ENCODE measurements at places on chromosomes 13 and 19.
A peak's percentile ranks its signal among the peaks of the same experiment; 100 is the strongest.

DNA sequence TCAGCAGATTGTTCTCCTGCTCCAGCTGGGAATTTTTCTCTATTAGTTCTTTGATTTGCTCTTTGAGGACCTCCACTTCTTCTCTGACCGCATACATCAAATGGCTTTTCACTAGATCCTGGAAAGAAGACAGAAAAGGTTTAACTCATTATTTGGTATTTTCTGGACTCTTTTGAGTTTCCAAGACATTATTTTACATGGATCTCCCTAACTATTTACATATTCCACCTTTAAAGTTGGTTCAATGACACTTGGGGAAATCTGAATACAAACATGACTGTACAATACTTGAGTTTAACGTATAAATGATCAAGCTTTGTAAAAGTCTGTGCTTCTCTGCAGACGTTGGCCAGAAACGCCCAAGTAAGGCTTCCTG is 61.1 kb downstream of the SERP2 start:
- no peak for DNase-seq

- DNase-seq = no peak
Measured at GRCh38 chr13:69291292-69291906, 816.2 kb upstream of the ATXN8OS start.

DNA sequence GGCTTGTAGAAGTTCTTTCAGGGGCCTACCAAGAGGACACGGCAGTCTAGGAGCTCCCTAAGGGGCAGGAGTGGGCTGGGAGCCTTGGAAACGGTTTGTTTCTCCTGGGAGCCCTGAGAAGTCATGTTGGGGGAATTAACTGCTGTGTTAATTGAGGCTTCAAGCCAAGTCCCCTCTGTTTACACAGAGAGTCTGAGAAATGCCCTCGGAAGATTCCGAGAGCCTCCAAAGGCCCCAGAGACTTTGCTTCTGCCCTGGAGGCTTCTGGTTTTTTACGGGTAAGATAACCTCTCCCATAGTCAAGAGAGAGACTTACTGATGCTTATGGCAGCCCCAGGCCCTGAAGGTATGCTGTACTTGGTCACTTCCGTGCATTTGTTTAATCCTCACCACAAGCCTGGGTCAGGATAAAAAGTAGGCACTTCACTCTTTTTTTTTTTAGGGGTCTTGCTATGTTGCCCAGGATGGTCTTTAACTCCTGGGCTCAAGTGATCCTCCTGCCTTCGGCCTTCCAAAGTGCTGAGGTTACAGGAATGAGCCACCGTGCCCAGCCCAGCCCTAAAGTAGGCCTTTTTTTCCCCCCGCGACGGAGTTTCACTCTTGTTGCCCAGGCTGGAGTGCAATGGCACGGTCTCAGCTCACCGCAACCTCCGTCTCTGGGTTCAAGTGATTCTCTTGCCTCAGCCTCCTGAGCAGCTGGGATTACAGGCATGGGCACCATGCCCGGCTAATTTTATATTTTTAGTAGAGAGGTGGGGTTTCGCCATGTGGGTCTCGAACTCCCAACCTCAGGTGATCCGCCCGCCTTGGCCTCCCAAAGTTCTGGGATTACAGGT is 15.2 kb downstream of the IER2 start:
- DNase-seq = no peak

DNA sequence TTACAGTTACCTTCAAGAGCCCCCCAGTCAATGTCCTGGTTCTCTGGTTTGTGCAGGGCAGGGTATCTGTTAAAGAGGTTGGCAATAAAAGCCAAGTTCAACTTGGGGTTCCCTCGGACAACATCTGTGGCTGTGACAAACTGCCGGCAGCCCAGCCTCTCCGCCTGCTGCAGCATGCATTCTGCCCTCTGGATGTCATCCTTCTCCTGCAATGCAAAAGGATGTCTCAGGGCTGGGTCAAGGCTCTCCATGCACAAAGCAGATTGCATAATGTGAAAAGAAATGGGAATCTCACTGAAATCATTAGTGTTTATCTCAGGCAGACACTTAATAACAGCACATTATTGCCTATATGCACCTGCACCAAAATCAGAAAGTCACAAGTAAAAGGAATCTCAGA is 35.1 kb downstream of the LCP1 start:
- DNase-seq = peak; percentile 48

GRCh38 chr19:28168557-28168956 is 1044.4 kb downstream of the UQCRFS1 start:
- DNase-seq = no peak

- no peak for DNase-seq
Measured at GRCh38 chr13:41386211-41386610, 71.1 kb upstream of the RGCC start.

DNA sequence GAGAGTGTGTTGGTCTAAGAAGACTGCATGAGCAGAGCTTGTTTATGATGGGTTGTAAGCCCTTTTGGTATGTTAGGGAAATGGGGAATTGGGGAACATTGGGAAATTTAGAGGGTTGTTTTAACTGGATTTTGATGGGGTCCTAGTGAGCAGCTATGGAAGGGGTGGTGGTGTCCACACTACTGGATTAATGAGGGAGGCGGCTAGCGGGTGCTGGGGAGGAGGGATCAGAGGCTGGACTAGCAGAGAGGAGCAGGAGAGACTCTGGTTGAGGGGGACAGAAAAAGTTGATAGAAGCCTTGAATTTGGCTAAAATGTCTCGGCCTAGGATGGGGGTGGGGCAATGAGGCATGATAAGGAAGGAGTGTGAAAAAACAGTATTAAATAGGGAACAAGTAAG is 1369.1 kb downstream of the UQCRFS1 start:
- DNase-seq = no peak

DNA sequence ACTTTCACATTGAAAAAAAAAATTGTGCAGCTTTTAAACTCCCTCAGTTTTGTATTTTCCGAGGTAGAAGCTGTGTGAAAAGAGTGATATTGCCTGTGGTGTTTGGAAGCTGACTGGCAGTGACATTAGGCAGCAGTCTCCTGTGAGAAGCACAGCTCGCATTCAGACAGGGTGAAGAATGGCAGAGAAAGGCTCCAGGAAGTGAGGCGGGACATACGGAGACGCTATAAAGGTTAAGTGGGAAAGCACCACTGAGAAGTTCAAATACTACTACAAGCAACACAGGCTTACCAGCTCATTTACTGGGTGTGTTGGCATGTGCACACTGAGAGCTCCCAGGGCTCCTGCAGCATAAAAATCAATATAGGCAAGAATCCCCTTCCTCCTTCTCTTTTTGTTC is 88.4 kb downstream of the RXFP2 start:
- no peak for DNase-seq

DNA sequence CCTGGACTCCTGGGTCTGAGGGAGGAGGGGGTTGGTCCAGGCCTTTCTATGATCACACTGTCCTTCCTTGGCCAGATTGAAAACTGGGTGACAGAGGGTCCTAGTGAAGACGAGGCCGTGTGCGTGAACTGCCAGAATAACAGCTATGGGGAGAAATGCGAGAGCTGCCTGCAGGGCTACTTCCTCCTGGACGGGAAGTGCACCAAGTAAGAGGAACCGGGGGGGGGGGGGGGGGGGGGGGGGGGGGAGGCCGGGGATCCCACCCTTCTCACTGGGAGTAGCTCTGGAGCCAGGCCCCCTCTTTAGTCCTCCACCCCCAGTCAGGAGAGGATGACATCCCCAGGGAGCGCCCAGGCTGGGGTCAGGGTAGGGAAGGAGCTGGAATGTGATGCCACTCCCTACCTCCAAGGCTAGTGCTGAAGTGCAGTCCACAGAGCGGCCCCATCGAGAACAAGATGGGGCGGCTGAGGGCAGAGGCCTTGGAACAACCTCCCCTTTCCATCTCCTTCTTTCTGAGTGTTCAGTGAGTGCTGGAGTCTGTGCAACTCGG is 19.4 kb downstream of the CNFN start:
- DNase-seq = no peak

DNA sequence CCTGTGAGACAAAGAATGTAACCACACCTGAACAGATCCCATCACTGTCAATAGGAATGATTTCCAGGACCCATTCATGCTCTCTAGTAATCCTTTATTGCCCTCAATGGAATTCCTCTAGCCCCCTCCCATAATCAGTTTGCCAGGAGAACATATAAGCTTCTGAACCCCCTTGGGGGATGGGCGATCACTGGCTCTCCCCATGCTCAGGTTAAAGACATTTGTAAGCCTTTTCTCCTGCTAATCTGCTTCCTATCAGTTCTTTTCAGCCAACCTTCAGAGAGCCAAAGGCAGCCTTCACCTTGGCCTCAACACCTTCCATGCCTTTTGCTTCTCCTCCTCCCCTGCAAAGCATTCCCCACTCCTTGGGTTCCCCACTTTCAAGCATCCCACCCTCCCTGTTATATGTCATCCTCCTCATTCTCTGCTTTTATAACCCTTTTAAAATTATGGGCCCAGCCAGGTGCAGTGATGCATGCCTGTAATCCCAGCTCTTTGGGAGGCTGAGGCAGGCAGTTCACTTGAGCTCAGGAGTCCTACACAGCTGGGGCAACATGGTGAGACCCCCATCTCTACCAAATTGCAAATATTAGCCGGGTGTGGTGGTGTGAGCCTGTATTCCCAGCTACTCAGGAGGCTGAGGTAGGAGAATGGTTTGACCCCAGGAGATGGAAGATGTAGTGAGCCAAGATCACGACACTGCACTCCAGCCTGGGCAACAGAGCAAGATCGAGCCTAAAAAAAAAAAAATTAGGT is 12.4 kb downstream of the DPRX start:
- DNase-seq = no peak

- DNase-seq = no peak
Measured at GRCh38 chr19:22620912-22621311, 13.2 kb upstream of the ZNF492 start.

- no peak for DNase-seq
Measured at GRCh38 chr19:53332484-53332883, 1.1 kb upstream of the ZNF845 start.

DNA sequence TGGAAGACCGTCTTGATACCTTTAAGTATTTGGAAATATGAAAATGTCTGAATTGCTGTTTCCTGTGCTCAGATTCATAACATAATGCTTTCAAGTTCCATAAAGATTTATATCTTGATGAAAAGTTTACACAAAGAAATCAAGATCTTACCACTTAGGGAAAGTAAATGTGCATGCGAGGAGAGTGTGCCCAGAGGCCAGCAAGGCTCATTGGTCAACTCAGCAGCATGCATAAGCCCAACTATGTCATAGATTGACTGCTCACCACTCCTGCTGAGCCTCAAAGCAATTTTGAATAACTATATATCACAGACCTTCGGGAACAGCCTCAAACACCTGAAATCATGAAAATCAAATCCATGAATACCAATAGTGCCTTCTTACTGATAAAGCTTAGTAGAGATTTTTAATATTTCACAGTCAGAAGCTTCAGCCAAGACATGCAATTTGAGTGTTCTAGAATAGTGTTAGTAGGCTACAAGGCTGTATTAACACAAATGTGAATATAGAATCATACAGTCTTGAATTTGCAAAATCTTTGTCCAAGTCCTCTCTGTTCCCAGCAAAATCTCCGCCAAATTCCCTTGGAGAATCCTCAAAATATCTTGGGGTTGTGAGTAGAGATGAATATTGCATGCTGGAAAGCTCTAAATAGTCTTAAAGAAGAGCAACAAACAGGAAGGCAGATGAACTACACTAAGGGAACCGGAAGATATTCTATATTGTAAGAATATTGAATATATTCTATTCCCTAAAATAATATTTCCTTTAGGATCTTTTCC is 124.1 kb downstream of the DCLK1 start:
- no peak for DNase-seq

DNA sequence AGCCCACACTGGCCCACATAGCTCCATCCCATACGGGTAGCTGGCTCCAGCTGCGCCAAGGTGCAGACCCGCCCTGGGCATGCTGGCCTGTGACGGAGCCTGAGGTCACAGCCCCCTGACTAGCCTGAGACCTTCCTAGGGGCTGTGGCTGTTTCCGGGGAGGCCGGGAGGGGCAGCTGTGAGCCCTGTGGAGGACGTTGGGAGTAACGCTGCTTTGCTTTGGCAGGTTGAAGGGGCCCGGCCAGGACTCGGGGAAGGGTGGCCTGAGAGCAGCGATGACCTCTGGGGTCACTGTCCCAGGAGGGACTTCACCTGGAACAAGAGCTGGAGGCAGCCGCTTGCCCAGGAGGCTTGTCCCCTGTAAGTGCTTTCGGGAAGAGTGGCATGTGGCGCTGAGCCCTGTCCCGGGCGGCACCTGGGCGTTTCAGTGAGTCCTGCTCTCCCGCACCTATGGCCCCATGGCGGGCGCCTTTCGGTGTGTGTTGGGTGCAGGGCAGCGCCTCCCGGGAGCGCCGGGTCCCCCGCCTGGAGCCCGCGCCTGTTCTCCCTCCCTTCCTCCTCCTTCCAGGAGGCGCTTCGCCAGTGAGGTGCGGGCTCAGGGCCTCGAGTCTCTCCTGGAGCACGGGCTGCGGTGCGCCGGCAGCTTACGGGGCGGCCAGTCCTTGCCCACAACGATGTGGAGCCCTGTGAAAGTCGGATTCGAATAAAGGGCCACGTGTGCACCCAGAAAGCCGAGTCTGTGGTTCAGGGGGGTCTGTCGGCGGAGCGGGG is 1.1 kb upstream of the FAM174C start:
- no peak for DNase-seq

DNA sequence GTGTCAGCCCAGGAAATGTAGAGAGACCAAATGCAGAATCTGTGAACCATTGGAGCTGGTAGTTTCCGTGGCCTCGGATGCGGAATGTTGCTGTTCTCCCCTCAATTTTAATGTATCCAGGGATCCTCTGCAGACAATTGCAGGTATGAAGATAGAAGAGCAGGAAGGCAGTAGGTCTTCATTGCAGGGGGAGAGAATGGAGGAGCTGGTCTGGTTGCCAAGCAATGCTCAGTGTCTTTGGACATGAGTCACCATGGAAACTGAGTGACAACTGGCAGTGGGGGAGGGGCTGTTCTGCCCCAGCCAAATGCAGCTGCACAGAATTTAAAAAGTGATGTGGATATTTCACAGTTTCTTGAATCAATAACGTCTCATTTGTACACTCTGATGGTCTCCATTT is 56.1 kb upstream of the ZNF835 start:
- DNase-seq = peak; percentile 45

- no peak for DNase-seq
Measured at GRCh38 chr19:58407658-58408151, 744 bp upstream of the ZNF584 start.

GRCh38 chr13:102962430-102962829 is 103.8 kb downstream of the SLC10A2 start:
- DNase-seq = no peak

- no peak for DNase-seq
Measured at GRCh38 chr19:35120492-35120891, 4.9 kb downstream of the FXYD3 start.

DNA sequence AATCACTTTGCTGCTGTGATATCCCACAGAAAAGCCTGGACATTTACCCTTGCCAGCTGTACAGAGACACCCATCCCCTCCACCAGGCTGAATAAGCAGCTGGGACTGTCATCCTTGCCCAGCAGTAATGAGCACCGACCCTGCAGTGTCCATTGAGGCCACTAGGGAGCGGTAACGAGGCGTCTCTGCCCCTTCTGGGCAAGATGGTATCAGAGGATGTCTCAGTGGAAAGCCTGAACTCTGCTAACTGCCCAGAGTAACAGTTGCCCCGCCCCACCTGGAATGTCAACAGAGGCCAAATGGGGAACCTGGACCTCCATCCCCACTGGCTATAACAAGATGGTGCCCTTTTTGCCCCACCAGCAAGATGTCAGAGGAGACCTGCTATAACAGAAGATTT is 22.8 kb upstream of the CEACAM20 start:
- no peak for DNase-seq

All from amygdala (tissue), 56 donors.